ENCODE measurements at places on chromosomes 2 and 18. TPM values are rescaled to one million over a fixed set of nuclear protein-coding genes. Genes with fewer than 3 reads are reported as not detected.

Gene CTLA4
- total RNA-seq = 0.64 TPM

Gene DSC3
- total RNA-seq = 0.22 TPM

Gene GKN2
- total RNA-seq = not detected

Gene GPR35
- 1.9 TPM for total RNA-seq

Gene CD28
- total RNA-seq = 15.7 TPM

Gene TMEM37
- total RNA-seq = 56.4 TPM

Gene MEMO1
- total RNA-seq = 38.8 TPM

Gene KDM3A
- 22.1 TPM for total RNA-seq

Gene RTKN
- total RNA-seq = 11.3 TPM

Gene ADD2
- total RNA-seq = 3.3 TPM

Gene NXPH2
- total RNA-seq = not detected

Gene KLHL30
- 4.4 TPM for total RNA-seq

Gene UCN
- total RNA-seq = 1.0 TPM

Gene LYG1
- 1.1 TPM for total RNA-seq

Gene ADCYAP1
- total RNA-seq = 0.55 TPM

Gene CPLX4
- not detected for total RNA-seq

Gene WDR75
- total RNA-seq = 34.0 TPM

Gene DTNA
- total RNA-seq = 19.7 TPM

Gene ZDBF2
- 10.6 TPM for total RNA-seq

Gene EPHA4
- 23.1 TPM for total RNA-seq

Gene SLC19A3
- total RNA-seq = 349 TPM

Gene FBXO15
- total RNA-seq = 0.29 TPM

Gene DPP10
- total RNA-seq = not detected

Gene FOXD4L1
- total RNA-seq = not detected

Gene SRD5A2
- 0.06 TPM for total RNA-seq

Gene GDF7
- 1.2 TPM for total RNA-seq

Gene C2orf92
- 5.9 TPM for total RNA-seq

Gene GALNT13
- total RNA-seq = 3.1 TPM

Gene CAPN14
- 0.10 TPM for total RNA-seq

Gene DSG3
- not detected for total RNA-seq

Gene USP14
- total RNA-seq = 62.9 TPM

Gene PHOSPHO2
- 9.9 TPM for total RNA-seq

Gene COL4A4
- 0.45 TPM for total RNA-seq

Gene ASAP2
- 22.9 TPM for total RNA-seq

Gene PRSS56
- total RNA-seq = not detected

Gene ACOXL
- total RNA-seq = not detected

Gene IL1R2
- 101 TPM for total RNA-seq

Gene MZT2B
- total RNA-seq = 132 TPM

Gene SEMA4F
- total RNA-seq = 6.6 TPM

Gene ABCG5
- not detected for total RNA-seq

Measured in mesenteric fat pad (tissue), 1 donor.